GM12892 (cell line): ENCODE measurements at places on chromosomes 4 and X.

DNA sequence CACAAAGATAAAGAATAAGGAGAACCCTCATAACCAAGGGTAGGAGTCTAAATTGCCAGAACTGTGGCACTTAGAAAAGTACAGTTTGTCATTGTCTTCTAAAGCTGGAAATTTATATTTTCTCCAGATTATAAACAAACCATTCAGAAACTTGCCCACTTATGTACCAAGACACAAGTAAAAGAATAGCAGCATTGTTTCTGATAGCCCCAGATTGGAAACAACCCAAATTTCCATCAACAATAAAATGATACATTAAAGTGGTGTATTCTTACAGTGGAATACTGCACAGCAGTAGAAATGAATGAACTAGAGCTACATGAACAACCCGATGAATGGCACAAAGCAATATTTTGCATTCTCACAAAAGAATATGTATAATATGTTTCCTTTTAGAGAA, 63.1 kb upstream of the PDHA1 start:
- DNase-seq, result no peak

DNA sequence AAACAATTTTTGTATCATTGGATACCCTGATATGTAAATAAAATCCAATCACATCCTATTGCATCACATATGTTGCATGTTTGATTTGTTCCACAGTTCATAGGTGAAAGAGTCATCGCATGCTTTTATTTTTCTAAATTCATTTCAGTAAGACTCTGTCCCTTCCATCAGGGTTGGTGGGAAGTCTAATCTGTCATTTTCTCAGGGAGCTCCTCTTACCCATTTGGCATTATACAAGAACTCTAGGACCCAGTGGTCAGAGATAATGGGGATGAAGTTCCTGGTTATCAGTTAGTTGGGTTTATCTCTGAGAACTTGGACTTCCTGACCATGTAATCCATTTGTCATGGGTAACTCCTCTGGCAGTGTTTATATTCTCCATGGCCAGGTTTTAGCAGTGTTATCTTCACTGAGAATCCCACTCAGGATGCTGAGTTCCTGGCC, 227.1 kb upstream of the JADE1 start:
- no peak for DNase-seq

DNA sequence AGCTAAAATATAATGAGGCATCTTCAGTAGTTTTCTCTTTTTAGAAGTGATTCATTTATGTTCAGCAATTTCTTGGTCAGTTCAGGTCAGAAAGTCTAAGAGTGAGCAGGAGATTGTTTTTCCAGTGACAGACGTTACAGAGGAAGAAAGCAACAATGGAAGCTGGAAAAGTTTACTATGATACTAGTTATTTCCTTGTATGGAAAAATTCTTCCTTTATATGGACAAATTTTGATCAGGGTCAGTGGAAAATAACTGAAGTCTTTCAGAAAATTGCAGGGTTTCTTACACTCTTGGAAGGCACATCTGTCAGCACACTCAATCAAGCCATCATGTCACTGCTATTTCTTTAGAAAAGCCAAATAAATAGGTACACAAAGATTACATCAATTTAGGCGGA, 1120.7 kb downstream of the FAT4 start:
- no peak for DNase-seq

DNA sequence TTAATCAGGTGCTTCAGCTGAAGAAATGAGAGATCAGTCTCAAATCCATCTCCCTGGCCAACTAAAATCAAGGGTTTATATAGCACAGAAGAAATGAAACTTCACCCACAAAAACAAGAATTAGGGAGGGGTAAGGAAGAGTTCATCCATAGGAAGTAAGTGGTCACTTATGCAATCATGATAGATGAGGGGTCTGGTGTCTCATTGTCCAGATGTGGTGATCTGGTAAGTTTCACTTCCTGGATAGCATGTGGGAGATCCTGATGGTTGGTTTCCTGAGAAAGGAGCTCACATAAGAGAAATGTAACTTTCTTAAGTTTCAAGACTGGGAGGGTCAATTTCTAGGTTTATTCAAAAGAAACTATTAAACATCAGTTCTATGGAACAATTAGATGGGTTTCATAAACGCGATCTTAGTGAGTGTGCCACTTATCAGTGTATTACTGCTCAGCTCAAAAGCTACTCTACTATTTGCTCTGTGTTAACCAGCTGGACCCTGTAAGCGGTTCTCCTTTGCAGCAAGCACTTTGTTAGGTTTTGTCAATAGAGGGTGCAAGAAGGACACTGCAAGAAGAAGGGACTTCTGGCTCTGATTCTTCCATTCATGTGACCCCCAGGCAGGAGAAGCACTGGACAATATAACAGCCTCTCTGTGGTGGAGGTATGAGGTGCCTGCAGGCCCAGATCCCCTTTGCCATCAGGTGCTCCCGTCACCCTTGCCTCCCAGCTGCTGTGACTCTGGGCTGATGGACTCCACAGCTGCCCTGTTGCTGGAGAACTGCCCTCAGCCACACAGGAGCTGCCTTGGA, 35.4 kb upstream of the HPSE start:
- no peak for DNase-seq

GRCh38 chrX:109441266-109441665, 40.6 kb downstream of the GUCY2F start:
- no peak for DNase-seq

DNA sequence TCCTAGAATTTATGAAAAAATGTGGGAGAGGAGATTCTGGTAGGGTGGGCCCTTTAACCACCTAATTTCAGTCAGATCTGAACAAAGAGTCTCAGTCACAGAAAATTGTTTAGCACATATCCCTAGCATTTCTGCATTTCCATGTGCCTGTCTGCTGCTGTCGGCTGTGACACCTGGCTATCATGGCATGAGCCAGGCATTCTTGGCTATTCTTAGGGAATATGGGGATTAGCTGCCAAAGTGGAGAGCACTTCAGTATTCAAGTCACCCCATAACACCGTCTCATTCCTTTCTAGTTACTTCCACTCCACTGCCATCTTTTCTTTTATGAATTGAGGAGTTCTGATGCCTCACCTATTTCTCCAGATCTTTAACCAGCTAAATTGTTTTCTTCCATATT, 211.5 kb downstream of the FRAS1 start:
- DNase-seq, result no peak

- DNase-seq, result no peak
Observed at GRCh38 chrX:115560211-115560977, 580 bp upstream of the PLS3 start.

- no peak for DNase-seq
Observed at GRCh38 chr4:142497606-142498005, 348.5 kb downstream of the INPP4B start.

GRCh38 chr4:84496706-84497503, 2.2 kb downstream of the NKX6-1 start:
- DNase-seq, result no peak

GRCh38 chr4:76950956-76951671, 1.6 kb downstream of the SEPTIN11 start:
- DNase-seq, result no peak

- DNase-seq, result no peak
Observed at GRCh38 chr4:13166214-13166613, 317.9 kb downstream of the RAB28 start.

DNA sequence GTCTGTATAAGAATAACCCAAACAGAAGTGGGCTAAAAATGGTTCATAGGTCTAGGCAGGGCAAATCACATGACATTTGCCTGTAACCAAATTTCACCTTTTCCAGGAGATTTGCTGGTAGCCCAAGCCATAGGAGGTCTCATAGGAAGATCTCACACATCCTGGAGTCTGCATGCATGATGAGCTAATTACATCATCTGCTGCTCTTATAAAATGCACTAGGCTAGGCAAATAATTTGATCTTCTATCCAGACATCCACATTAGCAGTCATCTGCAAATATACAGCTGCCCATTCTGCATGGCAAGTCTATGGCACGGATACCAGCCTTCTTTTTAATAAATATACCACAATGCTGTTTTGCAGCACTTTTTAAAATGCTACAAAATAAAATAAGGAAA, 87.2 kb downstream of the MAPK10 start:
- no peak for DNase-seq

GRCh38 chrX:108299101-108299591, 139.1 kb downstream of the COL4A6 start:
- DNase-seq, result no peak

DNA sequence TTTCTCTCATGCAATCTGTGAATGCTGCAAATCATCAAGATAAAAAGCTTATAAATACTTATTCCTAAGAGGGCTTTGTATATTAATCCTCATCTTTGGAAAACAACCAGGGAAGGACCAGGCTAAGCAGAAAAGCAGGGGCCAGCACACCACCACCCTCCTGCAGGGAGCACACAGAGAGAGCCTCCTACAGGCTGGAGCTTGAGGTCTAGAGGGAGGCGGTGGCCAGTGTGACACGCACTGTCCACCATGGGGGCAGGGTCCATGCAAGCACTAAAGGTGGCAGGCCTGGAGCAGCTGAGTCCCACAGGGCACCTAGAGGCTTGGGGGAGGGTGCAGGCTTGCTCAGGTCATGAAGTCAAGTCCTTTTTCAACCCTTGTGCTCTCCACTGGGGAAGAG, 236.9 kb downstream of the TACR3 start:
- no peak for DNase-seq

- no peak for DNase-seq
Observed at GRCh38 chr4:166501941-166502382, 628.9 kb downstream of the TLL1 start.

- DNase-seq, result no peak
Observed at GRCh38 chrX:44040406-44040805, 67.2 kb upstream of the NDP start.

DNA sequence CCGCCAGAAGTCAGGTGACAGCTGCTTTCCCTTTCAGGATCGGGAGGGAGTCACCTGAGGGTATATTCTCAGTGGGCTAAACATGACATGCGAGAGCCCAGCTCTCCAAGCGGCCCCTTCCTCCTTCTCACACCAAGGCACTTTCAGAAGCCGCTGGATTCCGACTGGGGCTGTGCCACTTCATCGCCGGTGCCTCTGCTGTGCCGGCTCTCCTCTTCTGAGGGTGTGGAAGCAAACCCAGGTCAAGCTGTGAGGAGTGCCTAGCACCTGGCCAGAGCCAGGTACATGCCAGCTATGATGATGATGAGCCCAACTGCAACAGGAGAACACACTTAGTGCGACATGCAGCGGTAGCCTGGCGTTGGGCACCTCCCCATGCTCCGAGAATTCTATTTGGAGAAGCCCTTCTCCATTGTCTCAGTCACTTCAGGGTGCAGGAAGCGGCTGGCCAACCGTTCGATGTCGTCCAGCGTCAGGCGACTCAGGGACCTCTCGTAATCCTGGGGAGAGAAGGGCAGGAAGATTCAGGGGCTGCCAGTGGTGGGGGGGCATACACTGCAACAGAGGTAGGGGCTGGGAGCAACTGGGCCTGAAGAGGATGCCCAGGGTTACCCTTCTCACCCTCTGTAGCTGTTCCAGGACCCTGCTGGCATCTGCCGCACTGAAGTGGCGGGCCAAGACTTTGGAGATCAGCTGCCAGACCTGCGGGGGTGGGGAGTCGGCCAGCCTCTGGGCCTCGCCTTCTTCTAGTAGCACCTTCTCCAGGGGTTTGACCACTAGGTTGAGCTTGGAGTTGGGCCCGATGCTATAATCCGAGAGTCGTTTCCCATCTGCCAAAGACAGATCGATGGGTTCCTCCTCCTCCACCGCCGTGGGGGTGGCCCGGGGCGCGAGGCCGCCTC, 1.0 kb downstream of the UBL4A start:
- DNase-seq, result no peak

DNA sequence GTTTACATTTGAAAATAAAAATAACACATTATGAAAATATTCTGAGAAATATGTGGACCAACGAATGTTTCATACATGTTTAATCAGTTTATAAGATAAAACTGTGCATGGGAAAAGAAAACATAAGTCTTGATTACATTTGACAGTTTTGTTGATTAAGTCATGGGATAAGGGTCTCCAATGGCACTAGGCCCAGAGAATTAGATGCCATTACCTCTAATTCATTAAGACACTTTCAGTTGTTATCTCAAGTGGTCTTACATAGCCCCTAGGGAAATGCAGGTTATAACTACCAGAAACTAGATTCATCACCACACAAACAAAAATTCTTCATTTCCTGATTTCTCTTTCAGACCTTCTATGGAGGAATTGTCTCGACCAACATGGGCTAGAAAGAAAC, 300.8 kb downstream of the PCDH7 start:
- no peak for DNase-seq

DNA sequence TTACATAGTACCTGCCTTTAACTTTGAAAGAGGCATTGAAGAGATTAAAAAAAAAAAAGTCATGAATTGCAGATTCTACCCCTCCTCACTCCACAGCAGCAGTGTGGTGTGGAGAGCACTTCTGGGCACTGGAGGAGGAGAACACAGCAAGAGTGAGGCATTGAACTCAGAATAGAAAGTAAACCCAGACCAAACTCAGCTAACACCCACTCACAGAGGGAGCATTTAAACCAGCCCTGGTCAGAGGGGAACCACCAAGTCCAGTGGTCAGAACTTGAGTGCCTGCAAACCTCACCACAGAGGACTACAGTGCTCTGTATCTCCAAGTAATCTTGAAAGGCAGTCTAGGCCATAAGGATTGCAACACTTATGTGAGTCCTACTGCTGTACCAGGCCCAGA, 15.6 kb upstream of the UGT2A1 start:
- DNase-seq, result no peak

- DNase-seq, result no peak
Observed at GRCh38 chr4:108203377-108203776, 34.6 kb upstream of the LEF1 start.

DNA sequence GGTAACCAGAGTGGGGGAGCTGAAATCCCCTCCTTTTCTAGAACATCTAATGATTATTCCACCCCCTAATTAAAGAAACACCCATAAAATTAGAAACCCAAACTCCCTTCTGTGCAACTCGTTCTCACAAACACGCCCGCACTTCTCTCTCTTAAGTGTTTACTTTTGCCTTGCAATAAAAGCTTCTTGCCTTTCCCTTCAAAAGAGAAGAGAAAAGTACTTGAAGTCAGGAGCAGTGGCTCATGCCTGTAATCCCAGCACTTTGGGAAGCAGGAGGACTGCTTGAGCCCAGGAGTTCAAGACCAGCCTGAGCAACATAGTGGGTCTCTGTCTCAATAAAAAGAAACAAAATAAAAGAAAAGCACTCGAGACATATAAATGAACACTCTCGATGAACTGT, 3.6 kb upstream of the GPR173 start:
- DNase-seq, result no peak

GRCh38 chrX:49103637-49104036, 19.9 kb downstream of the GPKOW start:
- no peak for DNase-seq

- DNase-seq, result no peak
Observed at GRCh38 chrX:74421740-74422352, 553 bp downstream of the SLC16A2 start.

DNA sequence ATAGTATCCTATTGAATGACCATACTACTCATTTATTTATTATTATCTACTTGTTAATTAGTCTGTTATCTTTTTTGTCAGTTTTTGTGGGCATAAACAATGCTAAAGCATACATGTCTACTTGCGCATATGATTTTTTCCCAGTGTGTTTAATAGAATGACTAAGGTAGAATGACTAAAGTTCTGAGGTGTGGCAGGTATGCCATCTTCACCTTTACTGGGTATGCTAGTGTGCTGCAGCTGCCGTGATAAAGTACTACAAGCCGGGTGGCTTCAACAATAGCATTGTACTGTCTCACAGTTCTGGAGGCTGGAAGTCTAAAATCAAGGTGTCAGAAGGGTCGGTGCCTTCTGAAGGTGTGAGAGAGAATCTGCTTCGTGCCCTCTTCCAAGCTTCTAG, 19.2 kb downstream of the CD38 start:
- DNase-seq, result no peak

GRCh38 chr4:143023239-143023918, 161.3 kb upstream of the USP38 start:
- no peak for DNase-seq

- DNase-seq, result no peak
Observed at GRCh38 chrX:15507005-15507404, 6.4 kb downstream of the BMX start.

GRCh38 chrX:11611161-11611560, 54.6 kb downstream of the ARHGAP6 start:
- DNase-seq, result no peak
